ENCODE measurements at places on chromosomes 11 and 22.

DNA sequence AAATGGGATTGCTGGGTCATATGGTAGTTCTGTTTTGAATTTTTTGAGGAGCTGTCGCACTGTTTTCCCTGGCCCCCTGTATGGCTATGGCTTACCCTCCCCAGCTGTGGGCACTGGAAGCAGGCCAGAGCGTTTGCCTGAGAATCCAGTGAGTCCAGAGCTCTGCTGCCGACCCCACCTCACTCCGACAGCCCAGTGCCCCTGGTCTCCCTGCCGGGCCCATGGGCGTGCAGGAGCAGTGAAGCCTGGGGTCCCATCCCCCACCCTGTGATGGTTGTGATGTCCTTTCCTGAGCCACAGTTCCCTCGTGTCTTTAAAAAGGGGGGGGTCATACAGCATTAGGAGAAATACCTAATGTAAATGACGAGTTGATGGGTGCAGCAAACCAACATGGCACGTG is 13.3 kb upstream of the GRAMD4 start:
- no peak for DNase-seq

DNA sequence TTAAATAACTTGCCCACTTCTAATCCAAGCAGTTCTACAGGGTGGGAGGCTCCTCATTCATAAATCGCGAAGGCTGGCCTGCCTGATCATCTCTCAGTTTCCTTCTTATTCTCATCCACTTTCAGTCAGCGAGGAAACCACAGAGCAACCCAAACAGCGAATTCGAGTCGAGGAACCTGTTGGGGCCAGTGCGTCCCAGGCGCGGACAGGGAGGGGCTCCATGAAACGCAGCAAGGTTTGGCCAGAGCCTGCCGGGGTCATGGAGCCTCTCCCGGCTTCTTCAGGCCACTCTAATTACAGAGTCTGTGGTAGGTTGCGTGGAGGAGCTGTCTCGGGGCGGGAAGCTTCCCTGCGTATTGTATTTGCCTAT is 741 bp upstream of the NAV2 start:
- DNase-seq: peak; percentile 23

DNA sequence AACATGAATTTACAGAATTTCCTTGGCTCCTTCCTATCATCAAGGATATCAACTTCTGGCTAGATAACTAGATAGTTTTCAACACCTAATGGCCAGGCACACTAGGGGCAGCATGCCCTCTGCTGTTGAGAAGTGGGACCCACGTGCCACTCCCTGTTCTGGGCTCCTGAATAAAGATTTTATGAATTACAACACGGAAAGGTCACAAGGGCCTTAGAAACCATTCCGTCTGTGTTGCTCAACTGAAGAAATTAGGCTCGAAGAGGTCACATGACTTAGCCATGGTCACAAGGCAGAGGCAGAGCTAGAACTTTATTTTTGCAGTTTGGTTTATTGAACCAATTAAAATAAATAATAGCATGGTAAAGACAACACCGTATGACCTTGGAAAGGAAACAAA is 36.0 kb downstream of the PRCP start:
- peak; percentile 52 for DNase-seq

GRCh38 chr22:27626675-27627443 is 174.7 kb downstream of the MN1 start:
- peak; percentile 69 for DNase-seq

DNA sequence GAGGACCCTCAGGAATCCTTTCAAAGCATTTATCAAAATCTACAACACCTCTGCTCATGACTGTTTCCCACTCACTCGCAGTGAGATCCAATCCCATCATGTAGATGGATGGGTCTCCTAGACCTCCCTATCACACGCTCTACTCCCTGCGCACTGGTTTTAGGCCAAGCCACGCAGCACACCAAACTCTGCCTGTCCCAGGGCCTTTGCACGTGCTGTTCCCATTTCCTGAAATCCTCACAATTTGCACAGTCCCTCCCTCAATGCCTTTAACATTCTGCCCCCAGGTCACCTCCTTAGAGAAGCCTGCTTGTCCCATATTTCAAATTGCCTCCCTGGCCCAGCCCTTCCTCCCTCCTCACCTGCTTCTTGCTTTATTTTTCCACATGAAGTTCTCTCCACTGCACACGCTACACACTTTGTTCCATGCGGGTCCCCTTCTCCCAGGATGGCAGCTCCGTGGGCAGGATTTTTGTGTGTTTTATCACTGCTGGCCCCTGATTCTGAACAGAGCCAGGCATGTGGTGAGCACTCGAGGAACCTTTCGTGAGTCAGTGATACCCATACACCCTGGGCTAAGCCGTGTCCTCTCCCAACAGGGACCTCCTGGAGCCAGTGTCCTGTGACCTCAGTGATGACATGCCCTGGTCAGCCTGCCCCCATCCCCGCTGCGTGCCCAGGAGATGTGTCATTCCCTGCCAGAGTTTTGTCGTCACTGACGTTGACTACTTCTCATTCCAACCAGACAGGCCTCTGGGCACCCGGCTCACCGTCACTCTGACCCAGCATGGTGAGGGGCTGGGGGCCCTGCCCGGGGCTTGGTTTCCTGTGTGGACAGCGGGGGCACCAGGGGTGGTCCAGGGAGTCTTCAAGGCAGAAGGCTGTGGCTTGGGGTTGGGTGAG is 12.2 kb downstream of the CSF2RB start:
- no peak for DNase-seq

DNA sequence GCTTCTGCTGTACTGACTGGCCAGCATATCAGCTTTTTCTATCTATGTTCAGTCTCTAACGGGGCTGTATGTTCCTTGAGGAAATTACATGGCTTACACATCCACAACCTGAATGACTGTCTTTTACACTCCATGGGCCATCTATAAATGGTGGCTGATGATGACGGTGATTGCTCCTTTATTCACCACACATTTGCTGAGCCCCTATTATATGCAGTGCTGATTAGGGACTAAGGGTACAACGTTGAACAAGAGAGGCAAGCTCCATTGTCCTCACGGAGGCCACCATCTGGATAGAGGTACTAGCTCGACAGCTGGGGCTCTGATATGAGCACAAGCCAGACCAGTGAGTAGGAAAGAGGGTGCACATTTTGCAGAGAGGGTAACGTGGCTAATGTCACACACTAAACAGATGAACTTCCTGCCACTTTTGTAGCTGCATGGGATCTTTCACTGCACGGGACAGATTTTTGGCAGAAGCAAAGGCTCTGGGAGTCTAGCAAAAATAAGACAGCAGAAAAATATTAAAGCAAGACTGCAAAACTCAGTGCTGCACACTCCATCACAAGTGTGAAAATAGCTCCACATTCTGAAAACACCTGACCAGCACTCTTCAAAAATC is 30.6 kb downstream of the DRD2 start:
- DNase-seq: no peak

DNA sequence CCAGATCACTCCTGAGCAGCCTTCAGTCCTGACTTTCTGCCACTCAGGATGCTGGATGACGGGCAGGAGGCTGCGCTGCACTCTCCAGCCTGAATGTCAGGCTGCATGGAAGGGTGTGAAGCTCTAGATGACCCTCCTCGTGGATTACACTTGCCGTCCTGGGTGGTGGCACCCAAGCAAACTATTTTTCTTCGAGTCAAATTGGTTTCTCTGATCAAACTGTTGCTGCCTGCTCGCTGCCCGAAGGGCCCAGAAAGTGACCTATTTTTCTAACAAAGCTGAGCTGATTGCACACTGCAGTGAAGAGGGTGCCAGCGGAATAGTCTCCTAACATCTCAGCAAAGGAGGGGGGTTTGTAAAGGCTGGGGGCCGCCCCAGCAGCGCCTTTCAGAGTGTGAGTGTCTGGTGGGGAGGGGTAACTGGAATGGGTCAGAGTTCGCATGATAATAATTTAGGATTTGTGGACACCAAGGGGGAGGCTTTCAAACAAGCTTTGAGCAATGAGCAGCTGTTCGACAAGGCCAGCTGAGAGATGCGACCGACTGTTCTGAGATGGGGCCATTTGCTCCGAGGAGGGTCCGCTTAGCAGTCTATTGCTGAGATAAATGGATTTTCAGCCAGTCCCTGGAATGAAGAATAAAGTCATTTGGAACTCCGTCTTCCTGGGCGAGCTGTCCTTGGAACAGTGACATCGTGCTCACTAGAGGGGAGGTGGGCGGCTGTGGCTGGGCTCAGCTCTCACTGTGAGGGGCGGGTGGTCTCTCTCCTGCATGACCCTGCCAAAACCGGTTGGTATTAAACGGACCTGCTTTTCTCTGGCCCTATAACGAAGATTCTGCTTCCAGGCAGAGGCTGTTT is 537.6 kb downstream of the BRD1 start:
- no peak for DNase-seq

DNA sequence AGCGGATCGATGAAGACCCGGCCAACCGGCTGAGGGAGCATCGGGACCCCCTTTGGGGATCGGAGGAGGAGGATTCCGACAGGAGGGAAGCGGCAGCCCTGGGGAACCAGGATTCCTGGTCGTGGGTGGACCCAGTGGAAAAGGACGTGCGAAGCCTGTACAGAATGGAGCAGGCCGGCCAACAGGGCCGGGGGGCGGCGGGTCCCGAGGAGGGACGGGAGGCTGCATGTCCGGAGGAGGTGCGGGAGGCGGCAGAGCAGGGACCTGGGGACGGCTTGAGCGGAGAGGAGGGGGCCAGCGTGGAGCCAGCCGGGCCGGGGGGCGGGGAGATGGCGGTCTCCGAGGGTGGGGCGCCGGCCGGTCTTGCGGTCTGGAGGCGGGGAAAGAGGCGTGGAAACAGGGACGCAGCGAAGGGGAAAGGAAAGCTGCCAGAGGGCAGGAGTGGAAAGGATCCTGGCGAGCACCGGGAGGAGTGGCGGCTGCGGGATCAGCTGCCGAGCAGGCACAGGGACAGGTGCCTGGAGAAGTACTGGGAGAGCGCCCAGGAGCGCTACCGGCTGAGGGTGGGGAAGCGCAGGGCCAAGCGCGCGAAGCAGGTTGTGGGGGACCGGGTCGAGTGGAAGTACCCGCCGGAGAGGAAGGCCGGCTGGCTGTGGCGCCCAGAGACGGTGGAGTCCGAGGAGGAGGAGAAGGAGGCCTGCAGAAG is at the start of gene ANO5:
TSS of gene ANO5 (plus strand) at position 444 of the 706 bp plus-strand sequence. CDS start 408 bp downstream, outside the sequence.
- peak; percentile 2 for DNase-seq

DNA sequence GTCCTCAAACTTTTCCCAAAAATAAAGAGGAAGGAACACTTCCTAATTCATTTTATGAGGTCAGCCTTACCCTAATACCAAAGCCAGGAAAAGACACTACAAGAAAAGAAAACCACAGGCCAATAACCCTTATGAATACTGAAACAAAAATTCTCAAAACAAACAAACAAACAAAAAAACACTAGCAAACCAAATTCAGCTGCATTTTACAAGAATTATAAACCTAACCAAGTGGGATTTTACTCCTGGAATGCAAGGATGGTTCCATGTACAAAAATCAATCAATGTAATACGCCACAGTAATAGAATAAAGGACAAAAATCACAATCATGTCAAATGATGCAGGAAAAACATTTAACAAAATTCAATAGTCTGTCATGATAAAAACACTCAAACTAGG is 13.3 kb downstream of the ARVCF start:
- no peak for DNase-seq

DNA sequence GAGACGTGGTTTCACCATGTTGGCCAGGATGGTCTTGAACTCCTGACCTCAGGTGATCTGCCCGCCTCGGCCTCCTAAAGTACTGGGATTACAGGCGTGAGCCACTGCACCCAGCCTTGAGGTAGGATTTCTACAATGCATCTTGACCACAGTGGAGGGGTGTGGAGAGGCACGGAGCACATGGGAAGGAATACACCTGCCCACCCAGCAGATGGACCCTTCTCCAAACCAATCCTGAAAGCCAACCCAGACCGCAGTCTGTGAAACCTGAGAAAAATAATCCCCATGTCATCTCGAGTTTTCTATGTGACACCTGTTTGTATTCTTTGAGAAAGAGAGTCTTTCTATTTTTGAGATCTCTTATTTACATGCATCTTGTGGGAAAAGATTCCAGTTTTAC is 32.5 kb downstream of the LGR4 start:
- no peak for DNase-seq

DNA sequence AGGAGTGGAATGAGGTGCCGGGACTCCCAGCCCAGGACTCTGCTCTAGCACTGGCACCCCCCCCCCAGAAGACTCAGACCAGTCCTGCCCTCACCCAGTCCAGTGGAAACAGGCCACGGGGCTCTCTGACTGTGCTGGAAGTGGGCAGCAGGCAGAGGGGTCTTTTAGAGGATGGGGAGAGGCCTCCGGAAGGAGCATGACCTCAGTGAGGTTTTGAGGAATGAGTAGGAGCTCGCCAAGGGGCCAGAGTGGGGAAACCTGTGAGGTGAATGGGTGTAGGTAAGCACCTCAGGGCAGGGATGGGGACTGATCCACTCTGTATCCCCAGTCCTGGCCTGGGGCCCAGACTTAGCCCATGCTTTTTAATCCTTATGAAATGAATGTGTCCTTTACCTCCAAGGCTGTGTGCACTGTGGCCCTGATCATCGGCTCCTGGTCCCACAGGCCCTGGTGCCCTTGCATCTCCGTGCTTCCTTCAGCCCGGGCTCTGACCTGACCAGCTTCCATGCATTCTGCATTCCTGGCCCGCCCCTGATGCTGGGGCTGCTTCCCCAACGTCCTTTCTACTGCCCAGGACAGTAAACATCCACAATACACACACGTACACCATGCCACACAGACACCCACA is 24.4 kb upstream of the RFPL3 start:
- no peak for DNase-seq

- peak; percentile 54 for DNase-seq
These were observed 203.7 kb downstream of the MN1 start for GRCh38 chr22:27597703-27598444.

GRCh38 chr22:17472932-17473331 is 90.4 kb upstream of the SLC25A18 start:
- DNase-seq: no peak

All from bronchial epithelial cell (primary cell).